GM23248 (cell line): ENCODE measurements at places on chromosomes 6 and 20.

DNA sequence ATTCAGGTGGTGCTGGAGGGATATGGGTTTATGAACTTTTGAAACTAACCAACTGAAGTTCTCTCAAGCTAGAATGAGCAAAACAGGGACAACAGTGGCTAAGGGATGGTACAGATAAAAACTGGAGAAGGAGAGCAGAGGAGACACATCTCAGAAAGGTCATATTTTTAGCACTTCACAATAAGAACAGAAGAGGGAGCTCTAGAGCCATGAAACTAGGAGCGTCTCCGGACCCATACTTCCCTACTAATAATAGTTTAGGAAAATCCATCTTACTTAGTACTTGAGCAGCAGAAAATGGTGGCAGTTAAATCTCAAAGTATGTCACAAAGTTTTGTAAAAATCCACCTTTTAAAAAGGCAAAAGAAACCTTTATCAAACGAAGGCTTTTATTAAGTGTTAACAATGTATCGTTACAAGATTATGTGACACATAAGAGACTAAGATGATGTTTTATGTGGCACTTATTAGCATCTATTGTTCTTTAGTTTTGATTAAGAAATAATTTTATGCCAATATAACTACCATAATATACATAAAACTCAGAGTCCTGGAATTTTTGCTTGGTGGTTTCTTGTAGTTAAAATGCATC lies 278.6 kb downstream of the TBC1D32 start:
- DNase-seq, result peak; percentile 65

DNA sequence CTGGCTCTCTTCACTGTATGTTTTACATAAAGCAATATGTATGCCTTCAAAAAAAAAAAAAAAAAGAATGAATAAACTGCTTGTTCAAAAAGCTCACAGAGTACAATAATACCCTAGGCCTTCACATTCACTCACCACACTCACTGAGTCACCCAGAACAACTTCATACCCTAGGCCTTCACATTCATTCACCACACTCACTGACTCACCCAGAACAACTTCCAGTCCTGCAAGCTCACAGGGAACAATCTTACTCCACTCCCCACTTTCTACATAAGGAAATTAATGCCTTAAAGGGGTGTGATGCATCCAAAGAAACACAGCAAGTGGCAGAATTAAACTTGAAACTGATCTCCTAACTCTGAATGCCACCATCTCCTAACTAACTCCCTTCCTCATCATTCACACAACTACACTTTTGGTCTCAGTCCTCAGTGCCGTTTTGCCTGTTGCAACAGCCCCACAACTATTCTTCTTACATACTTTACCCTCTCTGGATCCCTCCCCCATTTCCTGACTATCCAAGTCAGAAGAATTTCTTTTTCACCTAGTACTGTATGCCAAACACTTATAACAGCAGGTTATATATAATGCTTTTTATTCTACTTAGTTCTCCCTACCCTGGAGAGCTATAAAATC lies 34.2 kb downstream of the NHSL1 start:
- DNase-seq, result peak; percentile 95

- DNase-seq, result no peak
Observed at GRCh38 chr20:37913567-37914366, 10.8 kb downstream of the VSTM2L start.

- DNase-seq, result peak; percentile 95
Observed at GRCh38 chr6:139402876-139403386, 28.5 kb upstream of the CITED2 start.

GRCh38 chr6:105177556-105177955 lies 2.3 kb downstream of the POPDC3 start:
- DNase-seq, result no peak

DNA sequence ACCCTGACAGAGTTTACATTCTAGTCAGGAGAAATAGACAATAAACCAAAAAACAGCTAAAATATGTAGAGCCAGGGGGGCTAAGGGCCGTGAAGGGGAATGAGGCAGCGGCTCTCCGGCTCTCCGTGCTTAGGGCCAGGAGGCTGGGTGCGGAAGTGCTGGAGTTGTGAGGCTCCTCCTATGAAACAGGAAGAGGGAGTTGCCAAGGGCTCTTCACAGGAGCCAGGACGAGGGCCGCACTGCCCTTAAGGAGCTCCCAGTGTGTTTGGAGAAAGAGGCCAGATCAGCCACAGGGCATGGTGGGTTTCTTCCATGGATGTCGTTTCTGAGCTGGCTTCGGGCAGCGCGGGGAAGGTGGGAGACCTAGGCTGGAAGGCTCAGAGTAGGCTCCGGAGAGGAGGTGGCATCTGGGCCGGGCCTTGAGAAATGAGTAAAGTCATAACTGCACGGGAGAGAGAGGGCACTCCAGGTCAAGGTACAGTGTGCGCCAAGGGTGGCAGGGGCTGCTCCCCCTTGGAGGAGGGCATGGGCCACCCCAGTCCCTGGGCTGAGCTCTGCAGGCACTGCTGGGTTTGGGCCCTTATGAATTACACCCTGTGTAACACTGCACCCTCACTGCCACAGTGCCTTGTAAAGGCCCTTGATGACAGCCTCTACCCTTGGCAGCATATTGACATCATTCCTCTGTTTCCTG lies 20.8 kb upstream of the MLN start:
- no peak for DNase-seq

- peak; percentile 75 for DNase-seq
Observed at GRCh38 chr20:10090588-10091166, 55.9 kb downstream of the ANKEF1 start.

GRCh38 chr6:134908906-134909516 lies 40.9 kb downstream of the ALDH8A1 start:
- DNase-seq, result peak; percentile 99

- DNase-seq, result no peak
Observed at GRCh38 chr6:42162812-42163211, 10.4 kb upstream of the GUCA1A start.

DNA sequence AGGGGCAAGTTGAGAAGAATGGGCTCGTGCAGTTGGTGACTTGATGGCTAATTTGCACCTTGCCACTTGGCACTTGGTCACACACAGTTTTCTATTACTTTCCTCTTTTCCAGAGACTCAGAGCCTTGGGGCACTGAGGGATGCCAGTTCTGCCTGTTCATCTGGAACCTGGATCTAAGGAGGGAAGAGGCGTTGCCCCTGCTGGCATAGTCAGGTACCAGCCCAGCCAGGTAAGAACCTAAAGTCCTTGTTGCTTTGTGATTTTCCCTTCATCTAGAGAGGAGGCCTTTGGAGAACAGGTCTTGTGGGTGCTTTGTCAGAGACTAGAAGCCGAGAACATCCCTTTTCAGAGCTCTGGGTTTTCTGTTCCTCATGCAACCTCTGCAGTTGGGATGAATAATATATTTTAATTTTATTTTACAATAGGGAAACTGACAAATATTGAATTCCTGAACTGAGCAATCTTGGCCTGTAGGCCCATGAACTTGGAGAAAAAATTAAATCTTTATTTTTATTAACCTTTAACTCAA lies 11.4 kb downstream of the SYTL3 start:
- DNase-seq, result no peak

GRCh38 chr20:63755933-63756647 lies 16.5 kb downstream of the SLC2A4RG start:
- DNase-seq, result no peak

DNA sequence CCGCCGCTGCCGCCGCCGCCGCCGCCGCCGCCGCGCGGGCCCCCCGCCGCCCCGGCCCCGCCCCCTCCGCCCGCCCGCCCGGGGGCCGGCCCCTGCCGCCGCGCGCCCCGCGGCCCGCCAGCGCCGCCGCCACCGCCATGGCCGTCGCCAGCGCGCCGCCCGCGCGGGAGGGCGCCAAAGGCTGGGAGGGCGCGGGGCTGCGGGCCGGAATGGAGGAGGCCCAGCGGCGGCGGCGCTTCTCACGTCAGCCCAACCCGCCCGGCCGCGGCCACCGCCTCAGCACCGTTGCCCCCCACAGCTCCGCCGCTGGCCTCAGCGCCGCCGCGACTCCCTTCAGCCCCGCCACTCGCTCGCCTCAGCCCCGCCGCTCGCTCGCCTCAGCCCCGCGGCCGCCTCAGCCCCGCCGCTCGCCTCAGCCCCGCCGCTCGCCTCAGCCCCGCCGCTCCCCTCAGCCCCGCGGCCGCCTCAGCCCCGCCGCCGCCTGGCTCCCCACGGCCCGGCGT lies 258 bp downstream of the PHF10 start:
- DNase-seq, result peak; percentile 62

- no peak for DNase-seq
Observed at GRCh38 chr6:18326001-18326400, 61.1 kb upstream of the RNF144B start.

GRCh38 chr6:1574890-1575209 lies 34.9 kb upstream of the FOXC1 start:
- no peak for DNase-seq

DNA sequence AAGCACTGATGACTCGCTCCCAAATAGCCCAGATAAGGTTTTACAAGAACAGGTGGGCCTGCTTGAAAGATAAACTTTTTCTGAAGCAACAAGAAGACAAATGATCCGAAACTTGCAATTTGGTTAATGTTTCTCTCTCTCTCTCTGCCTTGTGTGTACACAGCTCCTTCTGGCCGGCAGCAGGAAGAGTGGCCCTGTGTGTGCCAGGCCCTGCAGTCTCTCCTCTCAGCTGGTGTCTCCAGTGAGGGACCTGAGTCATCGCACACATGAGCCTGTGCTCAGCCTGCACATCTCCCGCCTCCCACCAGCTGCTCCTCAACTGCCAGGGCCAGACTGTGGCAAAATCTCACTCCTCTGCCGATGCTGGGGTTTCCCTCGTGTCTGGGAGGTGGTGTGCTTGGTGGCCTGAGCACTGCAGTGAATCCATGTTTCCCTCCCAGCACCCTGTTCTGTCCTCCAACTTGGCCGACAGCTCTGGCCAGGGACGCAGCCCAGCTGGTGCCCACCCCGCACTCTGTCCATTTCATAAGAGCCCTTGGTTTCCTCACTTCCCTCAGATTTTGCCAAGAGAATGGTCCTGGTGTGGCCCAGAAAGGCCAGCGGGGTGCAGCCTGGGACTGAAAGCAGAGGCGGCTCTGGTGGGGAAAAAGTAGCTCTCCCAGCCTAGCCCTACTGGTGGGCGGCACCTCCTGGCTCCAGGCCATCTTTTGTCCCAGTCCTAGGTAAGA lies 49.4 kb downstream of the ERMARD start:
- peak; percentile 85 for DNase-seq

GRCh38 chr6:130964289-130964688 lies 98.8 kb downstream of the EPB41L2 start:
- no peak for DNase-seq

- DNase-seq, result no peak
Observed at GRCh38 chr6:32327103-32327502, 44.6 kb downstream of the TSBP1 start.

GRCh38 chr6:2624177-2624576 lies 126.5 kb downstream of the MYLK4 start:
- no peak for DNase-seq

DNA sequence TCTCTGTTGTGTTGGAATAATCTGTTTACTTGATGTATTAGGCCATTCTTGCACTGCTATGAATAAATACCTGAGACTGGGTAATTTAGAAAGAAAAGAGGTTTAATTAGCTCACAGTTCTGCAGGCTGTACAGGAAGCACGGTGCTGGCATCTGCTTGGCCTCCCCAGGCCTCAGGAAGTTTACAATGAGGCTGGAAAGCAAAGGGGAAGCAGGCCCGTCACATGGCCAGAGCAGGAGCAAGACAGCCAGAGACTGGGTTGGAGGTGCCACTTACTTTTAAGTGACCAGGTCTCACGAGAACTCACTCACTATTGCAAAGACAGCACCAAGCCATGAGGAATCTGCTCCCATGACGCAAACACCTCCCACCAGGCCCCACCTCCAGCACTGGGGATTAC lies 50.6 kb upstream of the FUCA2 start:
- DNase-seq, result no peak

GRCh38 chr6:120764312-120764711 lies 570.0 kb downstream of the TBC1D32 start:
- no peak for DNase-seq

DNA sequence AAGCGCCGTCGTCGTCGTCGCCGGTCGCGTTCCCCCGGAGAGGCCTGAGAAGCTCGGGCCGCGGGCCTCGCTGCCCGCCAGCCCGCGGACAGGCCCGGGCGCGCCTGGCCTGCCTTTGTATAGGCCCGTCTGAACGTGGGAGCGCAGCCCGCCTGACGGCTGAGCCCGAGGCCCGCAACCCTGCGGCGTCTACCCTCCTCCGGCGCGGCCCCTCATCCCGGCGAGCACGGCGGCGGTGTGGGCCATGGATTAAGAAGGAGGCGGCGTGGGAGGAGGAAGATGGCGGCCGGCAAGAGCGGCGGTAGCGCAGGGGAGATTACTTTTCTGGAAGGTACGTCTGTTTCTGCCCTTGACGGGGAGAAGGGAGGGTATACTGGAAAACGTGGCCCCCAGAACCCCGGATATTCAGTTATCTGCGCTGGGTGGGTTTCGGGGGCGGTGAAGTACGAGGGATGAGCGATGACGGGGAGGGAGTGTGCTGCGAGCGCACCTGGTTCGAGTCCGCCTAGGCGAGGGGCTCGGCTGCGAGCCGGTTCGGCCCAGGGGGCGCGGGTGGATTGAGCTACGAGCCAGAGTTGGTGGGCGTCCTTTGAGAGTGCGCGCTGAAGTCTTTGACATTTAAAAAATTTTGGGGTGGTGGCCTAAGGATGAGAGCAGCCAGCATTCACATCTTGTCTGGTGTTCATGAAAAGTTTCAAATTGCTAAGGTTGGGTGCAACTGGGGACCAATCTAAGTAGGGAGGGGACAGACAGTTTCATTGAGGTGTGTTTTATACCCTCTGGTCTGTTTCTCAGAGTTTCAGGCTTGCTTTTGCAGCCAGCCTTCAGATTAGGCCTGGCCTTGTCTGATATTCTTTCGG lies 796 bp downstream of the SENP6 start:
- DNase-seq, result peak; percentile 77

GRCh38 chr6:64860203-64860602 lies 846.8 kb downstream of the EYS start:
- DNase-seq, result no peak

- no peak for DNase-seq
Observed at GRCh38 chr6:41909727-41910126, 11.2 kb downstream of the MED20 start.

GRCh38 chr6:156697225-156697830 lies 79.8 kb upstream of the ARID1B start:
- no peak for DNase-seq

DNA sequence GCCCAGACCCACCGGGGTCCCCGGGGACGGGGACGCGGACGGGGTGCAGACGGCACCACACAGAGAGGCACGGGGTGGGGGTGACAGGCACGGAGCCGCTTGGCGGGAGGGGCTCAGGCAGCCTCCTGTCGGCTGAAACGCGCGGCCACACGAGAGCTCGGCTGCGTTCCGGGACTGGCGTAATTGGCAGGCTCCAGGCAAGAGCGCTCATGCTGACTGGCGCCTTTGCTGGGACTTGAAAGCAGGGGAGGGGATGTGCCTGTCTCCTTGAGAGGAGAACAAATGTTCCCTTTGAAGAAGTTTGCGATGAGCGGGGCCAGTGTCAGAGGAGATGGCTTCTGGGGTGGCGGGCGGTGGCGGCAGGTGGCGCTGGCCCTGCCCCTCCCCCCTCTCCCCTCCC lies 25.8 kb downstream of the BHLHE23 start:
- DNase-seq, result peak; percentile 64

GRCh38 chr20:41540918-41541317 lies 77.3 kb downstream of the CHD6 start:
- peak; percentile 29 for DNase-seq

- DNase-seq, result peak; percentile 39
Observed at GRCh38 chr6:111381123-111381522, 101.9 kb downstream of the REV3L start.
